Upper lobe of right lung (tissue), 1 donor: ENCODE measurements at places on chromosomes 12 and 14.

- no peak for DNase-seq
These were observed 2.7 kb upstream of the NUAK1 start for GRCh38 chr12:106141452-106141851.

DNA sequence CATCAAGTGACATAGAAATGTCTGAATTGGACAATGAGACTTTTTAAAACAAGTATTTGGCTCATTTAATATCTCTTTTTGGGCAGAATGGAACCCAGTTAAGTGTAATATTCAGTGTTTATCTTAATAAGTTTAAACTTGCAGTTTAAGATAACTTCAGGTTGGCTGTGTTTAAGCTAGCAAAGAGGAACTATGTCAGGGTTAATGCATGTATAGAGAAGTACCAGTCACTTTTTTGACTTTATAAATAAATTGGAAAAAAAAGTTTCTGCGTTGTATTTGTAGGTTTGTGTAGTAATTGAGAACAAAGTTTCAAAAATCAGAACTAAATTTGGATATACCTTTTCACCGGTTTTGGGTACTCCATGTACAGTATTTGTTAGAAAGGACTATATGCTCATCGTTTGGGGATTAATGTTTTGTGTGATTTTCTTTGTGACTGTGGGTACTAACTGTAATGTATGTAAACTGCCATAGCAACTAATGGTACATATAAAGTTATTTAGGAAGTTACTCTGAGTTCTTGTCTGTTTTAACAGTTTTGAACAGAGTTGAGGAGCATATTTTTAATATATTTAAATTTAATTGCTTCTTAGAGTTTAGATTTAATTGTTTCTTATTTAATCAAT is 4.5 kb downstream of the HMGA2 start:
- no peak for DNase-seq

- DNase-seq: no peak
These were observed 17.6 kb upstream of the EPS8 start for GRCh38 chr12:15806826-15807225.

DNA sequence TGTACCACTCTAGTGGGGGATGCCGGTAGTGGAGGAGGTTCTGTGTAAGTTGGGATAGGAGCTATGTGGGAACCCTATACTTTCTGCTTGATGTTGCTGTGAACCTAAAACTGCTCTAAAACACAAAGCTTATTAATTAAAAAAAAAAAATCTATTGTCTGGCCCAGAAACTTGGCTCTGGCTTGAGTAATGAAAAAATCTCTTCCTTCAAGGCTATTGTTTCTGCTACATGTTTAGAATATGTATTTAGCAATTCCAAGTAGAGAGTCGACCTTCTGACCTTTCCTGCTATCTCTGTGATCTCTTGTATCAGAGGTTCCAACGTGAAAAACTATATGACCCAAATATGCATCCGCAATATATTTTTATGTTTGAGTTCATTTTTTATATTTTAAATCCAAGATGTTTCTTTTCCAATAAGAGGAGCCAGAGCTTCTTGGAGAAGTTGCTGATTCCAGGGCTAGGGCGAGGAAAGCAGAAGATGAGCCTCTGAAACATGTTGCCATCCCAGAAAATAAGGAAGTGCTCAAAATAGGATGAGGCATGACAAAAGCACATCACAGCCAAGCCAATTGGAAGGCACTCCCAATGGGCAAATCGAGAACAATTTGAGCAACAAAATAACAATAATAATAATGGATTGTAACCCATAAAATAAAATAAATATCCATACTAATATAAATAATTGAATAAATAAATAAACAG is 184.6 kb upstream of the TMEM260 start:
- DNase-seq: no peak

GRCh38 chr12:94427501-94428381 is 31.9 kb downstream of the CEP83 start:
- DNase-seq: no peak

DNA sequence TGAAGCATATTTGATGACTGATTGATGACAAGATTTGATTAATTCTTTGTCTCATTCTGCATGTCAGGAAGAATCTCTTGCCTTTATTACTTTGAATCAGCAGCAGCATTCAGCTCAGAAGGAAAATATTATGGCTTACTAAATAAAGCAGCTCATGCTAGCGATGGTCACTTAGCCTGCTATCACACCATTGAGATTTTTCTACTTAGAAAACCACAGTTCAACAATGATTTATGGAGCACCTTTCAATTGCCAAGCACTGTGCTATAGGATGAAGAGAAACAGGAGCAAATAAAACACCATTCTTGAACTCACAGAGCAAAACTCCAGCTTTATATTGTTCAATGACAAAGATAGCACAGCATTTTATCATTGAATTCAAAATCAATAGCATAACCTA is 197.7 kb downstream of the CPNE8 start:
- DNase-seq: no peak

DNA sequence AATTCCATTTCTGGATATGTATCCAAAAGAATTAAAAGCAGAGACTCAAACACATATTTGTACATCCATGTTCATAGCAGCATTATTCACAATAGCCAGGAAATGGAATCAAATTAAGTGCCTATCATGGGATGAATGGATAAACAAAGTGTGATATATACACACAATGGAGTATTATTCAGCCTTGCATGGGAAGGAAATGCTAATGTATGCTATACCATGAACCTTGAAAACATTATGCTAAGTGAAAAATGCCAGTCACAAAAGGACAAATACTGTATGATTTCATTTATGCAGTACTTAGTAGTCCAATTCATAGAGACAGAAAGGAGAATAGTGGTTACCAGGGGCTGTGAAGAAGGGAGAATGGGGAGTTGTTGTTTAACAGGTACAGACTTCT is 32.1 kb upstream of the CSRNP2 start:
- DNase-seq: no peak

DNA sequence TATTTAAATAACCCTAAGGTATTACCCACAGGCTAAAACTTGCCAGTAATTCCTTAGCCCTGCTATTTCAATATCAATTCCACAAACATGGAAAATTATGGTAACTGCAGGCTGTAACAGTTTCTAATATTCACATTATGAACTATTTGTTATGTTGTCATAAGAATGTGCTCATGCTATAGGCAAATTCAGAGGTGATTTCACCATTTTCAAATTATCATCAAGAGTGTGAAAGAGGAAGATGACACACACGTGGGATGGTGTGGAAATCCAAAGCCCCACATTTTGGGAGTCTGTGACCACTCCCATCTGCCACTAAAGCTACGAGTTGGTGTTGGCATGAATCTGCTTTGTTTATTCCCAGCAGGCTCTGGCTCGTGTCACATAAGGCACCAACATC is 5.9 kb upstream of the MYO1A start:
- DNase-seq: no peak

- DNase-seq: no peak
These were observed 39.0 kb downstream of the KIF26A start for GRCh38 chr14:104177411-104177810.

GRCh38 chr14:83712418-83713129 is 1817.4 kb upstream of the FLRT2 start:
- no peak for DNase-seq

DNA sequence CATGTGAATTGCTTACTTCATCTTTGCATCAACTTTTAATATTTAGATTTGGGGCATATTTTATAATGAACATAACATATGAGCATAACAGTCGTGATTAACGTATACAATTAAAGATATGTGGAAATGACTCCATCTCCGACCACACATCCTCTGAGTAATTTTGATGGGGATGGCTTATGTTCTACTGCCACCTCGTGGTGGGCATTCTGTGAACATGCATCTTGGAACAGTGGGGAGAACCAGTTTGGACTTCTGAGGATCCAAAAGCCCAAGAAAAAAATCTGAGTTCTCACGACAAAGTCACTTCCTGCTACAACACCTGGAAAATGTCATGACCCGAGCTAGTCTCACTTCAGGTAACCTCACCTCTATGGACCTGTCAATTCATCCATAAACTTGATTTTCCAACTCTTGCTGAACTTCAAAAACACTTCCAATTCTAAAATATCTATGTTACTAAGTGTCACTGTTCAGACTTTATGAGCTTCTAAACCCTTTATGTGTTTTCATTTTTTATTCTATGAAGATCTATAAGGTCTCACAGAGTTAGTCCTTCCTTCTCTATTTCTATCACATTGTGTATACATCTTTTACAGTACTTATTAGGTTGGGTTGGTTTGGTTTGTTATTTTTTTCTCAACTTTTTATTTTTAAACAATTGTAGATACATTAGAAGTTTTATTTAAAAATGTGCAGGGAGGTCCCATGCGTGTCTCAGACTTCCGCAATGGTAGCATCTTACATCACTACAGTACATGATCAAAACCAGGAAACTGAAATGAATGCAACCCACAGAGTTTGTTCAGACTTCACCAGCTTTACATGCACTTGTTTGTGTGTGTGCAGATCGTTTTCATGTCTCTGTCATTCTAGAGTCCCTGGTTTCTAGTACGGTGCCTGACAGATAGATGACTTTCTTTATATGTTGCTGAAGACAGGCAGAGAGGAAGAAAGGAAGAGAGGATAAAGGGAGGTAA is 38.2 kb upstream of the STAB2 start:
- no peak for DNase-seq

GRCh38 chr12:14431975-14432374 is 66.5 kb downstream of the ATF7IP start:
- DNase-seq: no peak

- DNase-seq: no peak
These were observed 62.8 kb downstream of the PPP2R5C start for GRCh38 chr14:101824339-101824727.

DNA sequence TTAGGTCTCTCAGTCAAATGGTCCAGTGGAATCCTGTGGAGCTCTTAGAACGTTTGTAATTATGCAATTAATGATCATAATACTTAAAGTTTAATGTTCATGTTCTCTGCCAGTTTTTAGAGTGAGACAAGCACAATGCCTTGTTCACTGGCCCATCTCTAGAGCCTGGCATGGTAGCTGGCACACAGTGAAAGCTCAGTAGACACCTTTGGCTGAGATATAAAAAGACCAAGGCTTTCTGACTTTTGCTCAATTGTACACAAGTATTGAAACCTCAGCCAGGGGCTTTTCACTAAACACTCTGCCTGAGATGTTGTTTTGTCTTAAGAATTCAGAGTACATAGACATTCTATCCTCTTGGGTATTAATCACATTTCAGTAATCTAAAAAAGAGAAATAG is 241.8 kb upstream of the ATP2B1 start:
- DNase-seq: no peak

GRCh38 chr14:22796087-22796707 is 19.0 kb downstream of the SLC7A7 start:
- no peak for DNase-seq

GRCh38 chr12:94488463-94488862 is 28.8 kb upstream of the CEP83 start:
- DNase-seq: no peak

DNA sequence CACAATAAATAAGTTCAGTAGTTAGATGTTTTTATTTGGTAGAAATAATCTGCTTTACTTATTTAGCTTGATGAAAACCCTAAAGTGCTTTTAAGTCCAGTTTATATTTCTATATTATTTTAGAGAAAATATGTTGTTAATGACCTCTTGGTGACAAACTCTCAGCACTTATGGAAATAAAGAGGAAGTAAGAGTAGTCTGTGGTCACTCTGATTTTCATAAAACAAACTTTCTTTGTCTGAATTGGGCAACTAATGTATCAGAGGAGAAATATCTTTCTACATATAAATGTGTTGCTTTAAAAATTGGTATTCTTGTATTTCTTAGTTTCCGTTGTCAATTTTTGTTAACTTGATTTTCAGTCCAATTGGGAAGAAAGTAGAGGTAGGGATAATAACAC is 878.9 kb upstream of the SEL1L start:
- DNase-seq: no peak

DNA sequence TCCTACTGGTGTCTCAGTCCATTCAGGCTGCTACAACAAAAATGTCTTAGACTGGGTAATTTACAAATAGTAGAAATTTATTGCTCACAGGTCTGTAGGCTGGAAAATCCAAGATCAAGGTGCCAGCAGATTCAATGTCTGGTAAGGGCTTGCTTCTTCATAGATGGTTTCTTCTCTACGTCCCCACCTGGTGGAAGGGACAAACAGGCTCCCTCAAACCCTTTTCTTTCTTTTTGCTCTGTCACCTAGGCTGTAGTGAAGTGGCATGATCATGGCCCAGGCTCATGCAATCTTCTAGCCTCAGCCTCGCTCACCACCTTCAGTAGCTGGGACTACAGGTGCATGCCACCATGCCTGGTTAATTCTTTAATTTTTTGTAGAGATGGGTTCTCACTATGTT is 106.8 kb upstream of the RPH3A start:
- no peak for DNase-seq

GRCh38 chr12:44816446-44817017 is 59.6 kb downstream of the NELL2 start:
- DNase-seq: no peak

- DNase-seq: no peak
These were observed 37.0 kb downstream of the NUAK1 start for GRCh38 chr12:106101803-106102202.

DNA sequence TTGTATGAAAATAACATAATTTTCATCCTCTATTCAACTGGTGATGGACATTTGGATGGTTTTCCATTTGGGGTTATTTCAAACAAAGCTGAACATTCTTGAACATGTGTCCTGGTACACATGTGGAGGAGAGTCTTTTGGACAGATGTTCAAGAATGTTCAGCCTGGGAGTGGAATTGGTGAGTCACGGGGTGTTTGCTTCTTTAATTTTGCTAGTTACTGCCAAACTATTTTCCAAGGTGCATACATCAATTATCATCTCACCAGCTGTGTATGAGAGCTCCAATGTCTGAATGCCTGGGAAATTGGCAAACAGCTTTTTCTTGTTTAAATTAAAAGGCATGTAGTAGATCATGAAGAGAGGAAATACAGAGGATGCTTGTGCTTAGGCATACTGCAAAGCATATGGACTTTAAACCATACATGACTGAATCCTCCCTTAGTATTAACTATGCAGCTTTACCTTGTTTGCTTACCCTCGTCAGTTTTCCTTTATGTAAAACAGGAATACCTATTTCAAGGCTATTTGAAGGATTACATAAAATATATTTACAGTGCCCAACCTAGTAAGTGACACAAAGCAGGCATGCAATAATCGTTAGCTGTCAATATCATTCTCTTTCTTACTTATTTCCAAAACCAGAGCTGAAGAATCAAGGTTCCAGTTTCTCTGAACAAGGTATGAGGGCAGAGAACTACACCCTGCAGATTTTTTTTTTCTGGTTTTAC is 152.1 kb downstream of the ITPR2 start:
- DNase-seq: no peak

GRCh38 chr14:39370415-39370814 is 61.8 kb downstream of the FBXO33 start:
- no peak for DNase-seq
